Fibroblast of skin of right biceps (primary cell): ENCODE measurements at places on chromosomes 16 and 17.

DNA sequence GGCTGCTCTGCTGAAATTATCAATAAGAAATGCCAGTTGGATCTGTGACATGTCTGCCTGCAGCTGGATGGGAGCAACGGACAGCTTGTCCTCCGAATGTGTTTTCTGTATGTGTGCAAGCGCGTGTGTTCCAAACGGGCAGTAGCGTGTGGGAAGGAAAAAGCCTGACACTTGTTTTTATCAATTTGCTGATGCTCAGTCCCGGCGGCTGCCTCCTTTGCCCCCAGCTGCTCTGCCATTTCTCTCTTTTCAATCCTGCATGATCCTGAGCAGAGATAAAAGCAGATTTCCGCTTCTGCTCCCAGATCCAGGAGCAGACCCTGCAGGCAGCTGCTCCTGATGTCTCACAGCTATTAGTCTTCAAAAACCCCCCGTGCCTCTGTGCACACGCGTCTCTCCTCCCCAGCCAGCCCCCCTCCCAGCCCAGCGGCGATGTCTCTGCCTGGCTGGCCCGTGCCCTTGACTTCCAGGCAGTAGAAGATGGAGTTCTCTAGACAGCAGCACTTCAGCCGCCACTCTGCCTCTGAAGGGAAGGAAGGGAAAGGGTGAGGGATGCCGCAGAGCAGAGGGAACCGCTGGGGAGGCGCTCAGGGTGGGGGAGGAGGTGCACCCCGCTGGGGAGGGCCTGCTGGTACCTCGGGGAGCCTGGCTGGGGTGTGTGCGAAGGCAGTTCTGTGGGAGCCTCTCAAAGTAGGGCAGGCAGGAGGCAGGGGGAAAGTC lies 4.1 kb downstream of the PRCD start:
- DNase-seq = no peak

DNA sequence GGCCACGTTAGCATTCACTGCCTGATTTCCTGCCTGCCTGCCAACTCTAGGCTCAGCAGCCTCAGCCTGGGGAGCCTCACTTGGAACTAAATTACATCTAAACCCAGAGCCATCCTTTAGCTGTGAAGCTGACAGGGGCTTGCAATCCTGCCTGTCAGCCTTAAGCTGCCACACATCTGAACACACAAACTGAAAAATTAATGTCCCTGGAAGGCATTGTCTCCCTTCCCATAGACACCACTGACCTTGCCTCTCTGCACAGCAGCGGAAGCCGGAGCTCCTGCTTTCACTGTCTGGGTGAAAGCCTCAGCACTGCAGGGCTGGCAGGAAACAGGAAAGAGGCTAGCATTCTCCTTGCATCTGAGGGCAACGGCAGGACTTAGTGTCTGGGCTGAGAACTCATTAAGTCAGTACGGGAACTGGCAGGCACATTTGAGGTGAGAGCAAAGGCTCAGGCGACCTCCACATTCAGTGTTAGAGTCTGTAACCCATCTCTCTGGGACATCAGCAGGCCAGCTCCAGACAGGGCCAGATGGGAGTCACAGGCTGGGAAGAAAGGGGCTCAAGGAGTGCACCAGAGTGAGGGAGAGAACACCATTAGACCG lies 452.4 kb upstream of the C16orf82 start:
- no peak for DNase-seq

GRCh38 chr16:19883296-19883965 lies 1.2 kb downstream of the GPRC5B start:
- DNase-seq = no peak

- DNase-seq = no peak
Observed at GRCh38 chr16:70730031-70730430, 44.2 kb upstream of the MTSS2 start.

GRCh38 chr17:59093702-59094231 lies 12.9 kb downstream of the TRIM37 start:
- DNase-seq = peak; percentile 92

DNA sequence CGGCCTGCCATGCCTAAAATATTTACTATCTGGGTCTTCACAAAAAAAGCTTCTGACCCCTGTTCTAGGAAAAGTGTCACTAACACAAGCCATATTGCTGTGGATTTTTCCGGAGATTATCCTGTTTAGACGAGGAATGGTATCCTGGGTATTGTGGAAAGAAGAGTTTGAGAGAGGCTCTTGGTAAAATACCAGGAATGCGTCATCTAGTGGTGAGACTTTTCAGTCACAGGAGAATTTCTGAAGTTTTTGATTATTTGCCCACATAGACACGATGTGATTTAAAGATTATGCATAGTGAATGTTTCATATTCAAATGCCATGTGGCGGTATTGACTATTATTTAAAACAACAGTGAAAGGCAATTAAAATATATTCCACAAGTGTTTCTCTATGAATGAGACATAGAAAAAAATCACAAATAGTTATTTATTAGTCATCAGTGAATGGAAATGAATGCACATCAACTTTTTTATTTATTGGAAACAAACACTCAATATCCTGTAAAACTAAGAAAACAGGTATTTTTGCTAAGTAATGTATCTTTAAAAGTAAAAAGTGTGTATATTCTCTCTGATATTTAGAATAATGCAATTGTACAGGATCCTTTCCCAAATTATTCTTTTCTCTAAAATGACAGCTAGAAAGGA lies 7.8 kb downstream of the KRT28 start:
- peak; percentile 31 for DNase-seq

- DNase-seq = no peak
Observed at GRCh38 chr17:21355586-21355985, 20.6 kb upstream of the KCNJ12 start.

DNA sequence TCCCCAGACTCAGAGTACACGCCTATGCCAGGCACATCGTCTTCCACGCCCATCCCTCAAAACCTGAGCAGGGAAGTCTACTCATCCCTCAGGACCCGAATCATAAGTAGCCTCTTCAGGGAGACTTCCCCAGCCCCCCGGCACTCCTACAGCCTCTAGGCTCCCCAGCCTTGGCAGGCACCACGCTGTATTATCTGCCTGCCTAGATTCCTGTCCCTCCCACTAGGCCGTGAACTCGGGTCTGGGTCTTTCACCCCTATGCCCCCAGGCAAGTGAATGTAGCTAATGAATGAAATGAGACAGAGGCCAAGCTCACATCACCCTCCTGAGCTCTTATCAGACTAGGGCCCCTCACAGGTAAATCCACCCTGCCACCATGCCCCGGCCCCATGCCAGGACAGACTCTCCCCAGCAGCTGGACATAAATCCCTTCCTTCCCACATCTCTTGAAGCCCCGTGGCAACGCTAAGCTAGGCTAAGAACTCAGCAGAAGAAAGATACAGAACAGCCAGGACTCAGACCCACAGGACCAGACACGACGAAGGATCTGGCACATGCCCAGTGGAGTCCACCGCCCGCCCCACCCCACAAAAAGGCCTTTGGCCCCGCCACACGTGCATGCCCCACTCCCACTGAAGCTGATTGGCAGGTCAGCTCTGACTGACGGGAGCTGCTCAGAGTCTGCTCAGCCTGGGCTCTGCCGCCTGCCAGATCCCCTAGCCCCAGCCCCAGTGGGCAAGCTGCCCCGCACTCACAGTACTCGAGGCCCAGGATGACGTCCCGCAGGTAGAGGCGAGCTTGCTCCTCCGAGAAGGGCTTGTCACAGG lies 13.0 kb downstream of the CAMKK1 start:
- DNase-seq = no peak

DNA sequence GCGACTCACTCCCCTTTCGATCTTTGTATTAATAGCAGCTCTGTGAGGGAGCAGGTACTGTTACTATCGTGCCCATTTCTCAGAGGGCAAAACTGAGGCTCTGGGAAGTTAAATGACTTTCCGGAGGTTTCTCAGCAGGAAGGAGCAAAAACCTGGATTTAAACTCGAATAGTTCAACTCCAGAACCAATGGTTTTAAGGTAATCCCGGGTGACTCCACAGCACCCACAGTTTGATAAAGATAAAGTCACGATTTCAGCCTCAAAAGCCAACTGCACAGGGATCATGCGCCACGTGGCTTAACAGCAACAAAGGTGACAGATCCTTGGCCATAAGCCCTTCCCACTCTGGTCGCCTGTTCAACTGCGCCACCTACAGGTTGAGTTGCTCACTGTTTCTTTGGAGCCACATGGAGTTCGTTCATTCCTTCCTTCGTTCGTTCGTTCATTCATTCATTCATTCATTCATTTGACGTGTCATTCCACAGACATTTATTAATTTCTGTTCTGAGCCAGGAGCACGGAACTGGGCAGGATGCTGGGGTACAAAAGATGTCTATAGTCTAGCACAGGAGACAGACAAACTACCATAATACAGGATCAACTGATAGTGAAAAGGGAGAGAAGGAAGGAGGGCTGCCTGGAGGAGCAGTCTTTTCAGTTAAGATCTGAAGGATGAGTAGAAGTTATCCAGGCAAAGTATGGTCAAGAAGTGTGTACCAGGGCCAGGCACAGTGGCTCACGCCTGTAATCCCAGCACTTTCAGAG lies 134.8 kb downstream of the HS3ST2 start:
- DNase-seq = peak; percentile 57

DNA sequence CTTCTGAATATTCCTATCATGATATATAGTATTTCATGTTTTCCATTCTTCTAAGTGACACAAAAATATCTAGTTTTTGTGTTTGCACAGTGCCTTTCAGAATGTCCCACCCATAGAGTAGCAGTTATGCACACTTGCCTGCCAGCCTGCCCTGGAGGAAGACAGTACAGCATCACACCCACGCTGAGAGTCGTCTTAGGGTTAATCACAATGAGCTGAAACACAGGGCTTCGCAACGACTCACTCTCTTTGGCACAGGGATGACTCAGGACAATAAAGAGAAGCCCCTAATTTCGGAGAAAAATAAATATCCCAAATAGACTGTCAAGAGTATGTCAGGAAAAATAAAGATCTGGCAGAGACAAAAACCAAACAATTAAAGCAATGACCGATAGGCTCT lies 11.6 kb upstream of the NDUFAB1 start:
- DNase-seq = peak; percentile 38

GRCh38 chr17:63768433-63768832 lies 5.0 kb downstream of the CCDC47 start:
- no peak for DNase-seq

DNA sequence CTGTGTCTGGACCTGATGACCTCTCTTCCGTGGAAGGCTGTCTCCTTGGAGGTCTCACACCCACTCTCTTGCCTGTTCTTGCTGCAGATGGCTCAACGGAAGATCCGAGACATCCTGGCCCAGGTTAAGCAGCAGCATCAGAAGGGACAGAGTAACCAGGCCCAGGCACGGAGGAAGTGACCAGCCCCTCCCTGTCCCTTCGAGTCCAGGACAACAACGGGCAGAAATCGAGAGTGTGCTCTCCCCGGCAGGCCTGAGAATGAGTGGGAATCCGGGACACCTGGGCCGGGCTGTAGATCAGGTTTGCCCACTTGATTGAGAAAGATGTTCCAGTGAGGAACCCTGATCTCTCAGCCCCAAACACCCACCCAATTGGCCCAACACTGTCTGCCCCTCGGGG lies 52.1 kb downstream of the IGF2BP1 start:
- DNase-seq = no peak

- DNase-seq = no peak
Observed at GRCh38 chr16:7398536-7398935, 65.9 kb downstream of the RBFOX1 start.

DNA sequence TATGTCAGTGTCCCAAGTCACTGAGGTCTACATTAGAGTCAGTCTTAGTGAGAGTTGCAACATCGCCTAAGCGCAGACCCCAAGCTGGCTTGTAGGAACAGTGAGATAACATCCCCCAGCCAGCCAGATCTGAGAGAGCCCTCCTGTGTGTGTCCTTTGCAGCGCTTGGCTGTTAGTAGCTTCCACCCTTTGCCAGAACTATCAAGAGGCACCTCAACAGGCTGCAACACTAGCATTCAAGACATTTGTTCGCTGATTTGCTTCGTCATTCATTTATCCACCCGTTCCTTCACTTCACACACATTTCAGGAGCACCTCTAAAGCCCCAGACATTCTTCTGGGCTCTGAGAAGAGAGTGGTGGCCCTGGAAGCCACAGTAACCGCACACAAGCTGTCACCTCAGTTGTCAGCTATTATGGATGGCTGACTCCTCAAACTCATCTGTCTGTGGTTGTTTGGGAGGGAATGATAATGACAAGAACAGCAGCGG lies 289.6 kb downstream of the WWOX start:
- DNase-seq = no peak

- DNase-seq = no peak
Observed at GRCh38 chr16:85908444-85908843, 9.5 kb downstream of the IRF8 start.

GRCh38 chr17:64356776-64357175 lies 33.9 kb downstream of the PECAM1 start:
- DNase-seq = no peak

DNA sequence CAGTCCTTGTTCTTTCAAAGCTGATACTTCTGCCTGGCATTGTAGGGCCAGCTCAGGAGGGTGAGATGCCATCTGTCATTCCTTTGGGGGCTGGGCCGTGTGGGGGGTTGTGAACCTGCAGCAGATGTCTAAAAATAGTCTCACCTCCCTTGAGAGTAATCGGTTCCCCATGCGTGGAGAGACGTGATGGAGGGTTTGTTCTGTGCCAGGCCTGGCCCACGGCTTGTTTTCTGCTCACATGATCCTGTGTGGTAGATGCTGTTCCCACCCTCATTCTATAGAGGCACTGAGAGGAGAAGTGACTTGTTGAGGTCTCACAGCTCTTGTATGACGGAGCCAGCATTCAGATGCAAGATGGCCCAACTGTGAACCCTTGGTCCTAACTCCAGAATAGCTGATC lies 4.6 kb downstream of the IRF8 start:
- no peak for DNase-seq

DNA sequence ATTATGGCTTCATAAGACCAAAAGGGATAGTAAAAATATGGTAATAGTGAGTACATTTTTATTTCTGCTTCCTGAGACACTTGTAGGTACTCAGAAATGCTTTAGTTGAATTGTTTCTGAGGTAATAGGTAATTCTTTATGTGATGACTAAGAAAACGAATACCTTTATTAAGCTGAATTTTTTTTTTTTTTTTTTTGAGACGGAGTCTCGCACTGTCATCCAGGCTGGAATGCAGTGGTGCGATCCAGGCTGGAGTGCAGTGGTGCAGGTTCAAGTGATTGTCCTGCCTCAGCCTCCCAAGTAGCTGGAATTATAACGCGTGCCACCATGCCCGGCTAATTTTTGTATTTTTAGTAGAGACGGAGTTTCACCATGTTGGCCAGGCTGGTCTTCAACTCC lies 1.9 kb downstream of the RAD51C start:
- DNase-seq = no peak

DNA sequence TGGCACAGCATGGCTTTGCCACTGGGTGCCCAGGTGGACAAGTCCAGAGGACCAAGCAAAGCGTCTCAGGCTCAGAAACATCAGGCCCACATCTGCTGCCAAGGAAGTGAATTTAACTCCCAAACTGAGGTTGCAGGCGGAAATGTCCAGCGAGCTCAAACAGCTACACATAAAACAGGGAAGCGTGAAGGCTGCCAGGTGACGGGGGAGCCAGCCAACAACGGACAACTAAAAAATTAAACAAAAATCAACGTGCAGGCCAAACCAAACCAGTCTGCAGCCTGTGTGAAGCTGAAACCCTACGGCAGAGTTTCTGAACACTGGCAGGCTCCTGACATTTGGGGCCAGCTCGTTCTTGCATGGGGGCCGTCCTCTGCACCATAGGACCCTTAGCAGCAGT lies 2.5 kb downstream of the TK1 start:
- DNase-seq = no peak

DNA sequence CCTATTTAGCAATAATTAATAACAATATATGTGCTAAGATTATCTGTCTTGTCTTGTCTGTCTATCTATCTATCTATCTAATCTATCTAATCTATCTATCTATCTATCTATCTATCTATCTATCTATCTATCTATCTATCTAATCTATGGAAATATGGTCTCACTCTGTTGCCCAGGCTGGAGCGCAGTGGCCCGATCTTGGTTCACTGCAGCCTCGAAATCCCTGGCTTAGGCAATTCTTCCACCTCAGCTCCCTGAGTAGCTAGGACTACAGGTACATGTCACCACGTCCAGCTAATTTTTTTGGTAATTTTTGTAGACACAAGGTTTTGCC lies 44.7 kb downstream of the MIS12 start:
- DNase-seq = no peak
